ENCODE measurements at places on chromosomes 13 and 19.

DNA sequence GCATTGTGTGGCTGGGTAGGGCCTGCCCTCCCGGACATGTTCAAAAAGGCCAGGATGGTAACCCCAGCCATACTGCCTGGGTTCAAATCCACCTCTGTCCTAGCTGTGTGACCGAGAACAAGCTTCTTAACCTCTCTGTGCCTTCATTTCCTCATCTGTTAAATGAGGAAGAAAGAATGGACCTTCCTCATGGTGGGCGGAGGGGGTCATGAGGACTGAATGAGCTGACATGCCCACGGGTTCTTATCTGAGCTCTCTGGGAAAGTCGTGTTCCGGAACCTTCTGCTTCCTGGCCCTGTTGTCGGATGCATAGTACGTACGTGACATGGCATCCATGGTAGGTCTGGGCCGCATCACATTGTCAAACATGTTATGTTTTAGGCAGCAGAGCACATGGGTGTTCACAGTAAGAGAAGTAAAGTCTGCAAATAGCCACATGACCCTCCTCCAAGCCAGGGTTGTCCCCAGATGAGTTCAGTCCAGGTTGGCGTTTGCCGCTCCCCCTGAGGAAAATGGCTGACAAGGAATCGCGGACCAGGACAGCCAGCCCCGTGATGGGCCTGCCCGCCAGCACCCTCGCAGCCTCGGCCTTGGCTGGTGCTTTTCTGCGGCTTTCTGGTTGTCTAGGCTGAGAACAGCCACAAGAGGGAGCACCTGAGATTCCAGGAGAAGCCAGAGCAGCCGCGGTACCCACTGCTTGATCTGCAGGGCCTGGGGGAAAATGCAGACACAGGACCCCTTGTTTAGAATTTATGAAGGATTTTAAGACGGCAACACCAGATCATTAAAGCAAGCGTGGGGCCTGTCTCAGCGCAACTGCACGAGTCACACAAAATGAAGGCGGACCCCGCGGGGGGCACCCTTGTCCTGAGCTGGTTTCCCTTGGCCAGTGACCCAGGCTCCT is 2.4 kb upstream of the NTN5 start:
- peak; percentile 80 for DNase-seq

GRCh38 chr13:37369616-37370015 is 229.0 kb downstream of the POSTN start:
- no peak for DNase-seq

- no peak for DNase-seq
Observed at GRCh38 chr13:48892688-48893075, 83.0 kb upstream of the FNDC3A start.

DNA sequence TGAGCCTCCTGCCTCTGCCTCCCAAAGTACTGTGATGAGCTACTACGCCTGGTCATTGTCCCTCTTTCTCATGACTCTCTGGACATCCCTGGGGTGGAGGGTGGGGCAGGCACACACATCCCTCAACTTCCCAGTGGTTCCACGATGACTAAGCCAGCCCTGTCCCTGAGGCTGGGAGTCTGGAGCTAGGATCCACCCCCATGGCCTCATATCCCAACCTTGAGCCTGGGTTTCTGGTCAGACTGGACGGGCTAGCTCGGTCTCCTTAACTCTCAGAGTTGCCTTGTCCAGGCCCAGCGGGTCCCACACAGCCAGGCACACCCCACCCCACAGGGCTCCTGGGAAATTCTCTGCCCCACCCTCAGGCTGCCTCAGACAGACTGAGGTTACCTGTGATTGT is 19.6 kb downstream of the IER2 start:
- DNase-seq, result no peak

DNA sequence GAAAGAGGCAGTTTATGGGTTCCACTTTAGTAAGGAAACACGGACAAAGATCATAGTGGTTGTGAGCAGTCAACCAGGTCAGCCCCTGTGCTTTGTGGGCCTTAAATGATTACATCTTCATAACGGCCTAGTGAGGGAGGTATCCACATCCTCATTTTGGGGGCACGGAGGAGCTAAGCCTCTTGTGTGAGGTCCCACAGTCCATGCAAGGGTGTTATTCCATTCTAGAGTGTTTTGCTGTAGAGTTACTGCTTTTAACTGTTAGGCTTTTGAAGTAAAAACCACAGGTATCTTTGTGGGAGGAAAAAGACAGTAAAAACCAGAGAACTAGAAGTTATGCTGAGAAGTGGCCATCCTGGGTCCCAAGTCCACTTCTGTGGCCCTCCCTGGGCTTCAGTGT is 4.0 kb downstream of the NOP53 start:
- DNase-seq, result no peak

GRCh38 chr13:61180234-61180633 is 235.4 kb downstream of the PCDH20 start:
- DNase-seq, result no peak

- DNase-seq, result no peak
Observed at GRCh38 chr13:40271271-40271885, 395.1 kb downstream of the FOXO1 start.

- DNase-seq, result no peak
Observed at GRCh38 chr19:2054763-2055162, 3.7 kb upstream of the MKNK2 start.

- DNase-seq, result no peak
Observed at GRCh38 chr19:44640518-44640917, 3.2 kb upstream of the PVR start.

GRCh38 chr13:86689911-86690310 is 890.7 kb upstream of the SLITRK6 start:
- DNase-seq, result no peak

- DNase-seq, result no peak
Observed at GRCh38 chr19:40810160-40810559, 11.2 kb downstream of the EGLN2 start.
